Fibroblast of lung (primary cell): ENCODE measurements at places on chromosomes 16 and 17.

DNA sequence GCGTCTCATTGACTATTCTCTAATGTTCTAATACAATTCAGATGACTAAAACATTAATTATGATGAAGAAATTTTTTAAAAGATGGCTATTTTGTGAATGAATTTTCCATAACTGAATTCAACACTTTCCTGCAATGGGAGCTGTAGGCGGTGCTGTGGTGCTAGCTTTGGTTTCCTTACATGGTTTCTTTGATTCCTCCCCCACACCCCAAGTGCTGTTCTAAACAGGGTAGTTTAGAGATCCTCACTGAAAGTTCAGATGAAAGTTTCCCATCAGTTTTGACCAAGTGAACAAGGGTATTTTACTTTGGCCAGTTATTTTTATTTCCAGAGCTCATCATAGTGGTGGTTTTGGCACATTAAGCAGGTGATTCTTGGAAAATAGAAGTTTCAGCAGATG, 26.0 kb upstream of the MRC2 start:
- no peaks in the 10 kb centered on the region for H3K27me3 ChIP-seq
- no peak for DNase-seq
- no peak overlapping the region for H3K27ac ChIP-seq
- no peak overlapping the region for H3K4me3 ChIP-seq
- H3K4me1 ChIP-seq = no peaks in the 10 kb centered on the region
- peaks cover 7% of the 10 kb centered on the region for H3K36me3 ChIP-seq

DNA sequence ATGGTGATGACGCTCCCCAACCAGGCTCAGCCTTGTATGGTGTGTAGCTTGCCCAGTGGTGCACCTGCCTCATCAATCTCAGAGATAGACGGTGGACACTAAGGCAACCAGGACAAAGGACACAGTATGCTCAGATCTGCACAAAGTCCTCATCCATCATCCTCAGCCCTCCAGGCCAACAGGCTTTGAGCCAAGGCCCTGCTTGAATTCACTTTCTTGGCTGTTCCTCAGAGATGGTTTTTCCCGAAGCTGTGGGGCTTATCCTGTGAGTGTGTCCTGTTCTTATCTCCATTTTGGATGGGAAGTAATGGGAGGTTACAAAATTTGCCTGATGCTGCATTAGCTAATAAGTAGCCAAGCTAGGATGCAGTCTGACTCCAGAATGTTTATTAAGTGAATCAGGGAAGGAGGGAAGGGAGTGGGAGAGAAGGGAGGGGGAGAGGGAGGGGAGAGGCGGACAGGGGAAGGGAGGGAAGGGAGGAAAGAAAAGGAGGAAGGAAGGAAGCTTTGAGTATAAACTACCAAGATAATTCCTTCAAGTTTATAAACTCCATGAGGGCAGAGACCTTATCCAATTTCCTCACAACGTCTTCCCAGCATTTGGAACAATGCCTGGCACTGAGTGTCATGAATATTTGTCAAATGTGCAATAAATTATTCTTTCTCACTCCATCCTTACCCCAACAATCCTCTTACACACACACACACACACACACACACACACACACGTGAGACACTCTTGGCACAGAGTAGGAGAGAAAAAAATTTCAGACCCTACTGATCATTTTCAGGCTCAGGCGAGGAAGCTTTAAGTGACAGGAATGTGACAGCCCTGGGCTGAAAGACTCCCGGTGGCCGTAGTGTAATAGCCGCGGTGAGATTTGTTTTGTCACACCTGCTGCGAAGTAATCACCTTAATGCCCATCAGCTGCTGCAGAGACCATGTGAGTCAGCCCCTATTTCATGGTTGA, 84.3 kb downstream of the BMERB1 start:
- H3K4me1 ChIP-seq = peaks cover 5% of the 10 kb centered on the region
- H3K27me3 ChIP-seq = no peaks in the 10 kb centered on the region
- peak; percentile 90 for DNase-seq
- no peaks in the 10 kb centered on the region for H3K36me3 ChIP-seq
- H3K4me3 ChIP-seq = no peak overlapping the region

- no peak overlapping the region for H3K27ac ChIP-seq
- no peaks in the 10 kb centered on the region for H3K4me1 ChIP-seq
- H3K27me3 ChIP-seq = no peaks in the 10 kb centered on the region
- DNase-seq = no peak
- H3K4me3 ChIP-seq = no peak overlapping the region
These were observed 260.7 kb upstream of the CA10 start for GRCh38 chr17:52419229-52419641.

DNA sequence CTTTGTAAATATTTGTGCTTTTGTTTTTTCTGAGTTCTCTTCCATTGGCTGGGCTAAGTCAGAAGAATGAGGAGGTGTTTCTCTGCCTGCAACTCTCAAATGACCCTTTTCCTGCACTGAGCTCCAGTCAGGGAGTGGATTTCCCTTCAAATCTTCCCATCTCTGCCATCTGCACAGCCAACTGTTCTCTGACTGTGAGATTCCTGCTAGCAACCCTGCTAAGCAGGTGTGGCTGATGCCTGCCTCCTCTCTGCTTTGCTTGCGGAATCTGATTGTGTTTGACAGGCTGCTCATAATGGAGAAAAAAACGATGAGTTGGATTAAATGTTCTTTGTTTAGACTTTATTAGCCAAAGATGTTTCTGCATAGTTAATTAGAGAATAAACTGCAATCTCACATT, 519.8 kb downstream of the TMEM114 start:
- no peak overlapping the region for H3K27ac ChIP-seq
- no peak overlapping the region for H3K4me3 ChIP-seq
- H3K27me3 ChIP-seq = no peaks in the 10 kb centered on the region
- no peaks in the 10 kb centered on the region for H3K4me1 ChIP-seq
